ENCODE measurements at places on chromosomes 3 and 15.

DNA sequence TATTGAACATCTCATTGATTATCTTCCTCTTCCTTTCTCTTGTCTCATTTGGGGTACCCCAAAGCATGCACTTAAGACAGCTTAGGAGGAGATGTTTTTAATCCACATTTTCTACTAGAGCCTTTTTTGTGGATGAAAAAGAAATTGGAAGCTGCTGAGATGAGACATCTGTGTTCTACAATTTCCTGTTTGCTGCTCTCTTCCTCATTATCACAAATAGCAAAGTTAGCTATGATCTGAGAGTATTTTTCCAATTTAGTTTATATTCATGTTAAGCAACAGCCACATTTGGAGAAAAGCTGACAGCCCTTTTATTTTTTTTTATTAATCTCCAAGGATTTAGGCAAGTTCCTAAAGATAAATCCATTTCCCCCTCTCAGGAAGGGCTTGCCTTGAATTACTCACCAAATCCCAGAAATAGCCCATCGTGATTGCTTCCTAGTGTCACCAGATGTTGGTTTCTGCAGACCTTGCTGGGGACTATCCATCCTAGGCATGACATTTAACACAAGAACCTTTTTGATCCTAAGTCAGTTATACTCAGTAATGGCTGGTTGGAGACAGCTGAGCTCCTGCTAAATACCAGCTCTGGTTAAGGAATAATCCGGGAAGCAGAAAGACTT lies 70.8 kb upstream of the FILIP1L start:
- no peak for DNase-seq

GRCh38 chr15:39154227-39154638 lies 426.6 kb upstream of the THBS1 start:
- no peak for DNase-seq

- DNase-seq = no peak
Measured at GRCh38 chr15:90497912-90498311, 31.8 kb upstream of the CRTC3 start.

GRCh38 chr3:17969985-17970568 lies 227.6 kb upstream of the TBC1D5 start:
- DNase-seq = no peak

GRCh38 chr3:52527732-52528585 lies 5.7 kb downstream of the NT5DC2 start:
- DNase-seq = no peak

- no peak for DNase-seq
Measured at GRCh38 chr3:158809642-158810041, 7.8 kb downstream of the MFSD1 start.

DNA sequence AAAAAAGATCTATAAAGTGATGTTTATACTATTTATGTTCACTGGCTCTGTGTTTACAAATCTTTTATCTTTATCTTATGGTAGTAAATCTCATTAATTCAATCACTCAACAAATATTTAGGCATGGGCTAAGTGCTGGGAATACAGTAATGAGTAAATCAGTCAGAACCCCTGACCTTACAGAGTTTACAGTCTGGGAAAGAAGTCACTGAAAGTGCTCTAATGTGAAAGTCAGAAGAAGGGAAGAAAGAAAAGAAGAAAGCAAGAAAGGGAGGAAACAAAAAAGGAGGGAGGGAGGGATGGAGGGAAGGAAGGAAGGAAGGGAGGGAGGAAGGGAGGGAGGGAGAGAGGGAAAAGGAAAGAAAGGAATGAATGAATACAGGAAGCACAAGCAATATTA lies 96.8 kb upstream of the SOX2 start:
- no peak for DNase-seq

DNA sequence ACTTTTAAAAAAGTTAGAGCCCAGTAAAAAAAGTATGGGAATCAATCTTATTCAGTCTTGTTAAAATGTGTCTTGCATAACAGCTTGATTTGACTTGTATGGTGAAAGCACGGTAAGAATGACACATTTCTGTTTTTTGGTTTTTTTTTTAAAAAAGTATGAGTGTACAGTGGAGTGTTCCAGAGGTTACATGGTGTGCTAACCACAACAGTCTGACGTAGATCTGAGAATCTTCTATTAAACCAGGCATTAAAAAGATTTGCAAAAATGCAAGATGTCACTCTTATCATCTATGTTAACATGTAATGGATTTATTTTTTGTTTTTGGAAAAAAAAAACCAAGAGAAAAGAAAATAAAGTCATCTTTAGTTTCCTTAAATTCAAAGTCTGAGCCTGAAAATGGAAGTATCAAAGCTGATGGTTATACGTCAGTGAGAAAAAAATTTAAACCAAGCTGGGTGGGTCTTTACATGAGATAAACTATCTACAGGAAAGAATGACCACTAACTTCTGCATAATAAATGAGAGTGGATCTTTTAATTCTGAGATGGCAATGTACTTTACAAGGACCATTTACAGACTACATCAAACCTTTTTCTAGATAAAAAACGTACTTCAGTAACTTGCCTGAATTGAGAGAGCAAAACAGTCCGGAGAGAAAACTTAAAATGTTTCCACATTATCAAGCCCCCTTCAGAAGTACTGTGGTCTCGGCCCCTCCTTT lies 1.6 kb downstream of the GABPB1 start:
- no peak for DNase-seq

DNA sequence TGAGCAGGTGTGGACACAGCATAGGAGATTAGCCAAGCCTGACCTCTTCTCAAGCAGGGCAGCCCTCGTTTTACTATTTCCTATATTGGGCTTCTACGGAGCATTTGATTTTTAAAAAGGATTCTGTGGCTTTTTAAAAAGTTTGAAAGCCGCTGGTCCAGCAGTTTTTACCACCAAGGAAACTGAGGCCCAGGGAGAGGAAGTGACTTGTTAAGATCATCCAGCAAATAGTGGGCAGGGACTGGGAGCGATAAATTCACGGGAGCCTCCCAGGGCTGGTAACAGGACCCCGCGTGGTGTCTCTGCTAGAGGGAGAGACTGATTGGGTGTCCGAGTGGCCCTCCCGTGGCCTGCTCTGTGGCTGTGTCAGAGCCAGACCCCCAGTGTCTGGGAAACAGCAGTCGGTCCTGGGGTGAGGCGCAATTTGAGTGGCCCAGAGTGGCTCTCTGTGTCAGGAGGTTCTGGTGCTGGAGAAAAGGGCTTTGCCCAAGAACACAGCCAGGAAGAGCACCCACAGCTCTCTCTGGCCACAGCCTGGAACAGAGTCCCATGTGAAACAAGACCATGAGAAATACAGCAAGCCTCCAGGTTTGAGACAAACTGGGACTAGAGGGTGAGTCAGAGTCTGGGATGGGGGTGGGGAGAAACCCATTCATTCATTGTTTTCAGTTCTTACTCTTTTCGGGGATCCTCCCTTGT lies 4.2 kb downstream of the FURIN start:
- no peak for DNase-seq

DNA sequence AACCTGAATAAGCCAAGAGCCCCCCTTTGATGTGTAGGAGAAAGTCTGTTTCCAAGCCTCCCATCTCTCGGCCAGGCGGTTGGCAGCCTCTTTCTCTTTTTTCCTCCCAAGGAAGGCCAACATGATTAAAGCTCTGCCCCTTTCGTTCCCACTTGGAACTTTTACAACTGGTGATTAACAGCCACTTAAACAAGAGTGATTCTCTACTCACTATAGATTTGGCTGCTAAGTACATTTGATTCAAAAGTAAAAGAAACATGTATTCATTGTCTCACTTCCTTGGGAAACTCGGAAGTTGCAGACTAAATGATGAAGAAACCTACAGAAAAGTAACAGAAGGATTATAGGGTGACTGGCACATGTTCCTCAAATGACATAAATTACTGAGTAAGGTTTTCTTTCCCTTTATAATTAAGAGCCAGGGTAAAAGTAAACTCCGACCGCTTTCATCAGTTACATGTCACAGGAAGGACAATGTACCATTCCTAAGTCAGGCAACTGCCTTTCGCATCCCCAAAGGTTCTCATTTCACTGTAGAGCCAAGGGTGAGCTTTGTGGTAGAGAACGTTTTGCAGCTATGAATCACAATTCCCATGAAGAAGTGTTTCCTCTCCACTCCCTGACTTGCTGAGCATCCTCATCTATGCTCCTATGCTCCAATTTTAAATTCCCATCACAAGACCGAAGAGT lies 72.7 kb downstream of the MB21D2 start:
- DNase-seq = no peak

DNA sequence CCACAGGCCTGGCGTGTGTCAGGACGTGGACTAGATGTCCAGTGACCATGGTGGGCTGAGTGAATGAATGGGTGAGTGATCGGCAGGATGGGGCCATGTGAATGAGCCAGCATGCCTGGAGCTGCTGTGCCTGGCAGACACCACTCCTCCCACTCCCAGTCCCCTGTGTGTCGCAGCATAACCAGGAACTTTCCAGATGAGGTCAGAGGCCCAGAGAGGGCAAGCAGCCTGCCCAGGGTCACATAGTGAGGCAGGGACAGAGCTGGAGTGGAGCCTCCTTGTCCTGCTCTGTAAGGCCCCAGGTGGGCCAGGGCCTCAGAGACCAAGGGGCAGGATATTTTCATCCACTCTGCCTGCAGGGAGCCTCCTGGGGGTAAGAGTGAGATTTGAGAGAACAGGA lies 6.4 kb downstream of the IQSEC1 start:
- no peak for DNase-seq

DNA sequence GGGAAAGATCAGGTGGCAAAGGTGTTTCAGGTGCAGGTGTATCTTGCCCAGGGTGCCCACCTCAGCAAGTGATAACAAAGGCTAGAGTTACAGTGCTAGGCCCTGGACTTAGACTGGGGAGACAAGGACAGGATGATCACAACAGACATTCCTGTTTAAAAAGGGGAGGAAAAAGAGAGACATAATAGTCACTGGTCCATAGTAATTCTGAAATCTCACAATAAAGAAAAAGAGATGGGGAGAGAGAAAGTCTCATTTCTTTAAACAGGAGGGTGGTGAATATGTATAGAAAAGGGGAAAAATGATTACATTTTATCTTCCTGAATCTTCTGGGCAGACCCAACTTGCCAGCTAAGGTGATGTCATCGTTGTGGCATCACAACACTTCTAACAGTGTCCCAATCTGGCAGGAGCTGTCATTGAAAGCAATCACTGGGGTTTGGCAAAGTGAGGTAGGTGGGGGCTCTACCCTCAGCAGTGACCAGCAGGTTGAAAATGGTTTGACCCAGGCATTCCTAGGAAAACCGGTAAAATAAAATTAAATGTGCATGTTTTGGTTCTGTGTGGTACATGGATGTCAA lies 99.5 kb downstream of the ZNF621 start:
- no peak for DNase-seq

DNA sequence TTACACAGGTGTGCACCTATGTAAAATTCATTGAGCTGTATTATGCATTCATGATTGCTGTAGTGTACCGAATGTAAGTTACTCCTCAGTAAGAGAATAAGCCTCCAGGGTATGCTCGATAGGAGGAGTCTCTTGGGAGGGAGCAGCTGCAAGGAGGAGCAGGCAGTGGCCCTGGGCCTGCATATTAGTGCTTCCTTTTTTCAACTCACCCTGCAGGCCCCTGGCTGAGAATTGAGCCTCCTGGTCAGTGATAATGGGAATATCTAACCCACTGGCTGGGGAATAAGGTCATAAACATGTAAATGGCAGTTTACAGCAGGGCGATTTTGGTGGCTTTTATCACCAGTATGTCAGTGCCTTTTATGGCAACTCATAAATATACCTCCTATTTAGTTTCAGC lies 21.7 kb upstream of the SFMBT1 start:
- DNase-seq = no peak

DNA sequence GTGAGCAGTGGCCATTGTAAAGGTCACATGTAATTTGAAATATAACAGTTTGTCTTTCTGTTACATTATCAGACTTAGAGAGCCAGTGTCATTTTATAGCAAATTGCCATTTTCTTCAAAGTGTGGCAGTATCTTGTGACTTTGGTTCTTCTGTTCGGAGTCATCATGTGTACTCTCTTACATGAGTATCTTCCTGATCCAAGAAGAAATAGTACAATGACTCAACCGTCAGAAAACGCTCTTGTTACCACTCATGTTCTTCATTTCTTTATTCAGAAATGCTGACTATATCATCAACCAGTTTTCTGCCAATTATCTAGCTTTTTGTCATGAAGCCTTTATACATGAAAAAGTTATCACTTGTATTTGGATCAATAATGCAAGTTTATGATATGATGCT lies 93.6 kb upstream of the CGNL1 start:
- DNase-seq = no peak

Data from NCI-H446 treated with DMSO at 0.1 percent for 48 hours (cell line).